ENCODE measurements at places on chromosomes 16 and 17.

DNA sequence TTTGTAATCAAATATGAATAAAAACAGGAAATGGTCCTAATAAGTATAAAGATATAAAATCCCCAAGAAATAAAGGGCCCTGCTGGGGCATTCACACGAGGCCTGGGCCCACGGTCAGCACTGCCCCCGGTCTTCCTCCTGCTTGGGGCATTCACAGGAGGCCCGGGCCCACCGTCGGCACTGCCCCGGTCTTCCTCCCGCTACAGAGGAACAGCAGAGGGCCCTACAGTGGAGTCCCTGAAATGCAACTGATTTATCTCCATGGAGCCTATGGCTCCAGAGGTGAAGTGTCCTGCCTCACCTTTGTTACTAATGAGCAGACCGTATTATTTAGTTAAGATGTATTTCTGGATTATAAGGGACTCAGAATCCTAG lies 46.5 kb downstream of the MAP1LC3B start:
- DNase-seq: no peak

DNA sequence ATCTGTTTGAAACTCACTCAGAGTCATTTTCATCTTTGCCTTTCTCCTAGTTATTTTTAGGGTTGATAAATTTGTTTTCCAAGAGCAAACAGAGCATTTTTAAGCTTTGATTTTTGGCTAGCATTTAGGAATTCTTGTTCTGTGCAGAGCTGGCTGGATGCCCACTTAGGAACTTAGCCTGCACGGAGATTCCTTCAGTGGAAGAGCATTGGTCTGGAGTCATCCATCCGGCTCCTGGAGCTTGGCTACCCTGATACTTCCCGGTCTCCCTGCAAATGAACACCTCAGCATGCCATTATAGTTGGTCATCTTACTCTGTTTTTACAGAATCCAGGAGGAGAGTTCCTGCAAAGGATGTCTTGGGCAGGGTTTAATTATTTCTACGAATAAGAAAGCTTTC lies 57.1 kb downstream of the SPECC1 start:
- no peak for DNase-seq

- DNase-seq: no peak
These were observed 21.7 kb downstream of the MILR1 start for GRCh38 chr17:64470625-64471024.

- DNase-seq: no peak
These were observed 16.8 kb downstream of the SPNS2 start for GRCh38 chr17:4515501-4515900.

DNA sequence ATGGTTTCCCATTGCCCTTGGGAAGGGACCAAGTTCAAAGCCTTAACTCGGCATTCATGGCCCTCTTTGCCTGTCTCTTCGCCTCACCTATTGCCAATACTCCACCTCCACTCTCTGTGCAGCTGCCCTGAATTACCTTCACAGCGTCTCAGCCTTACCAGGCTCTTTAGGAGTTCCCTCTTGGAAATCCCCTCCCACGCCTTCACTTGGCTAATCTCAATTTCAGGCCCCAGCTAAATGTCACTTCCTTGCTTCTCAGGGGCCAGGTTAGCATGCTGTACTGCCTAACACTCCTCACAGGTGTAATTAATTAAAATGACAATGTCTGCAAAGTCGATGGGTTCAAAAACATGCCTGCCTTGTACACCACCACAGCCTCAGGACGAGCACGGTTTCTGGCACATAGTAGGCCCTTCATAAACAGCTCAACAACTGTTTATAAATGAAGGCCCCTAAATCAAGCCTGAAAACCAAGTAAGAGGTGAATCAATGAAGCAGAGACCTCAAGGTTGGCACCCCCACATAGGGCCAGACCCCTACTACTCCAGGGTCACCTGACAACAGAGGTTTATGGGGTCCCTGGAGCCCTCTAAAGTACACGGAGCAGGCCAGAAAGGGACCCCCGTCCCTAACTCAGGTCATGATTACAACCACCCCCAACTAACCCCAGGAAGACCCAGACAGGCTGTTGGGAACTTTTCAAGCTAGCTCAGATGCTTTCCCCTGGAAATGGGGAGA lies 11.2 kb upstream of the EEF2K start:
- DNase-seq: no peak

- no peak for DNase-seq
These were observed 877 bp upstream of the BCL7C start for GRCh38 chr16:30894540-30895368.

DNA sequence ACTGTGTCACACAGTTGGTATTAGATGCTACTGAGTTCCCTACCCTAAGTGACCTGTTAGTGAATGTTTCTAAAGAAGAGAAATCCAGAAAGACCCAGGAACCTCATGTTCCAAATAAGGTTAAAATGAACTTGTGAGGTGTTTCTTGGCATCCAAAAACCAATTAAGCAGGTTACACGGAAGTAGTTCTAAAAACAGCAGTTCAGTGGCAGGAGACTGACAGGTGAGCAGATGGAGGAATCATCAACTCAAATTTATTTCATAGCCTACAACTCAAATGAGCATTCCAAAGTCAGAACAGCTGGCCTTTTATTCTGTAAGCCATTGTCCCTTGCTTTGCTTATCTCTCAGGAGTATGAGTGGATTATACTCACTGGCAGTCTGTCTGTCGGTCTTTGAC lies 188.3 kb downstream of the IRX3 start:
- DNase-seq: peak; percentile 81

GRCh38 chr16:69095193-69095592 lies 10.3 kb upstream of the HAS3 start:
- no peak for DNase-seq

DNA sequence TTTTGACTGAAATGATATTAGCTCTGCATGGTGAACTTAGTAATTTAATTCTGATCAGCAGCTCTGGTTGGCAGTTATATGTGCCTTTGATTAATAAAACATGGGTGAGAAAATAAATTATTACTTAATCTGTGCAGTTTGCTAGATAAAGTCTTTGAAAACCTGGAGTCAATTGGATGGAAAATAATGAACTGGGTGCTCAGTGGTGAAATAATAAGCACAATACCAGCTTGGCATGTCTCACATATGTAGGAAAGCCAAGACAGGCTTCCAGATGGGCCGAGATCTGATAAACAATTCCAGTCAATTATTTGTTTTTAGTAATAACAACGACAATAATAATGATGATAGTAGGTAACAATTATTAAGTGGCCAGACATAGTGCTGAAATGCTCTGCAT lies 326.7 kb downstream of the CDH13 start:
- no peak for DNase-seq

DNA sequence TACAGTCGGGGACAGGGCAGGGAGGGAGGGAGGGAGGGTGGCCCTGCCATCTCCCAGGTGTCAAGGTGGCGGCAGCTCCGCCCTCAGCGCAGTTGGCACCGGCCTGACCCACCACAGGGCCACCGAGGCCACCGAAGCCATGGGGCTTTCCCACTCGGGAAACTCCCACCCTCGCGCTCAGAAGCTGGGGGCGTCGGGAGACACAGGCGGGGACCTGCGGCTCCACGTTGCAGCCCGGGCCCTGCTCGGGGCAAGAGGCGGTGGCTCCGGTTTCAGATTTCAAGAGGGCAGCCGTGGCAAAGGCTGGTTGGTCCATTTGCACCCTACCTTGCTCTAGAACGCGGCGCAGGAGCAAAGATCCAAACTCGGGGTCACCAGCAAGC lies 544 bp downstream of the CYB561 start:
- no peak for DNase-seq

DNA sequence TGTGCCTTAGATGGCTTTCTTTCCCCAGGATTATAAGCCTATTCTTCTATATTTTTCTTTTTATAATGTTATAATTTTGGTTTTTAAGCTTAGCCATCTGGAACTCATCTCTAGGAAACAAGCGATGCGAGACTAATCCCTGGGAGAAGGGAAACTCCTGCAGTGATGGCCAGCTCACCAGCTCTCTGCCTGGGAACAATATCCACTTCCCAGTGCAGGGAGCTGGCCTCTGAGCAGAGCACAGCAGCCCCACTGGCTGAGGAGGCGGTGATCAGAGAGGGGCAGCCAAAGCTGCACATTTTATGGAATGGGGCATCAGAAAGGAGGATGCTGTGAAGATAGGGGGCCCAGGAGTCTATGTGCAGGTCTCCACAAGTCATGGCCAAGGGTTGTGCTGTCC lies 183.3 kb downstream of the LGALS9B start:
- DNase-seq: peak; percentile 74

- no peak for DNase-seq
These were observed 89.2 kb downstream of the MAP2K6 start for GRCh38 chr17:69503711-69504110.

DNA sequence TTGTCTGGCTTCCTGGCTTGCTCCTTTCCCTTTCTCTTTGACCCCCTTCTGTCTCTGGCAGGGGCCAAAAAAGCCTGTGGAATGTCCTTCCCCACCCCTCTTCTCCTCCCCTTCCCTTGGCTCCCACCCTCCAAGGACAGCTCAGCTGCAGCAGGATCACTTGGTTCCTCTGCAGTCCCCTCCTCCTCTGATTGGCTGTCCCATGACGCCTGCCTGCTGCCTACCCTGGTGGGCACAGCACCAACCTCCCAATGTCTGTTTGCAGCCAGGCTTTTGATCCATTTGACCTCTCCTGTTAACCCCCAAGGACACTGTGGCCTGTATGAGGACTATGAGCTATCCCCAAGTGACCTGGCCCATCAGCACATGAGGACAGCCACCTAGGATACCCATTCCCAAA lies 14.8 kb upstream of the MTMR4 start:
- DNase-seq: no peak

DNA sequence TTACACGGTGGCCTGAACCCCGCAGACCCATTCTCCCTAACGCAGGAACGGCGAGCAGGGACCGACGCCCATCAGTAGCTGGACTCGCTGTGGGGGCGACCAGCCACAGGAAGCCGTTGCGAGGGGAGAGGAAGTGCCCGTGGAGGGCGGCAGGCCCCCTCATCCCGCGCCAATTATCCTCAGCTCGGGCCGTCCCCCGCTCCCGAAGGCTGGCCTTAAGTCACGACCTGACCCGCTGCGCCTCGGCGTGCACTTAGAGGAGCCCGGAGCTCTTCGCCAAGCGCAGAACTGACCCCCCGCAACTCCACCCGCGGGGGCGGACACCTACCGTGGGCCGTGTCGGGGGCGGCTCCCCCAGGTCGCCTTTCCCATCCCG lies 401 bp downstream of the ARL16 start:
- no peak for DNase-seq

- DNase-seq: no peak
These were observed 16.0 kb downstream of the MMD start for GRCh38 chr17:55405600-55405999.

GRCh38 chr17:60269417-60269816 lies 119.6 kb downstream of the CA4 start:
- no peak for DNase-seq

- DNase-seq: no peak
These were observed 159.7 kb downstream of the IRX3 start for GRCh38 chr16:54126907-54127306.

DNA sequence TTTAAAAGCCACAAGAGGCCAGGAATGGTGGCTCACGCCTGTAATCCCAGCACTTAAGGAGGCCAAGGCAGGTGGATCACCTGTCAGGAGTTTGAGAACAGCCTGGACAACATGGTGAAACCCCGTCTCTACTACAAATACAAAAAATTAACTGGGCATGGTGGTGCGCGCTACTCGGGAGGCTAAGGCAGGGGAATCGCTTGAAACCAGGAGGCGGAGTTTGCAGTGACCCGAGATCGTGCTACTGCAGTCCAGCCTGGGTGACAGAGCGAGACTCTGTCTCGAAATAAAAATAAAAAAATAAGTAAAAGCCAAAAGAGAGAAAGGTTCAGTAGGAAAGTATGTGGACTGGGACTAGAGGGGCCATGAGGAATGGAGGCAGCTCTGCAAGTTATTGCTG lies 13.1 kb upstream of the ITGAL start:
- no peak for DNase-seq

DNA sequence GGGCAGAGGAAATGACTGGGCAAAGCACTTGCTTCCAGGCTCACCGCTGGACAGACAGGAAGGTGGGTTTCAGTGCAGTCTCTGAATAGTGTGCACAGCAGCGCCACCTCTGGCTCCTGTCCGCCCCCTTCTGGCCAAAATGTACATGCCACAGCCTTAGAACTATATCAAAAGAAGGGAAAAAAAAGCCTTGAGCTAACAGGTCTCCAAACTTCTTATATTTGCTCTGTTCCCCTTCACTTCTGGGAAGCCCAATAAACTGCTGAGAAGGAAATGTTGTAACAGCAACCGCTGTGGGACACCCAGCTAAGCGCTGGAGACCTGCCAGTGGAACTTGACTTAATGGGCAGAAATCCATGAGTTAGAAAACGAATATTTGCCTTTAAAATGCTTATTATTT lies 17.5 kb downstream of the COG7 start:
- peak; percentile 14 for DNase-seq

- DNase-seq: peak; percentile 83
These were observed 2.4 kb upstream of the CACNA1G start for GRCh38 chr17:50558091-50558490.

- DNase-seq: peak; percentile 96
These were observed 31.1 kb downstream of the ADCY7 start for GRCh38 chr16:50297301-50298074.

DNA sequence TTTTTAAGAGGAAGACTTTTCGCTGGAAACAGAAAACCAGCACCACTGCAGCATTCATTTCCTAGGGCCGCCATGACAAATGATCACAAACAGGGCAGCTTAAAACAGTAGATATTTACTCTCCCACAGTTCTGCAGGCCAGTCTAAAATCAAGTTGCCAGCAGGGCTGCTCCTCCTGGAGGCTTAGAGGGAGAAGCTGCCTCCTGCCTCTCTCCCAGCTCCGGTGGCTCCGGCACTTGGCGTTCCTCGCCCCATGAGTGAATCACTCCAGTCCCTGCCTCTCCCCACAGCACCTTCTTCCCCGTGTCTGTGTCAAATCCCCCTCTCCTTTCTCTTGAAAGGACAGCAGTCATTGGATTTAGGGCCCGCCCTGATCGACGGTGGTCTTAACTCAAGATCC lies 72.1 kb downstream of the SOCS1 start:
- DNase-seq: no peak

- no peak for DNase-seq
These were observed 27.6 kb downstream of the MAP3K3 start for GRCh38 chr17:63649813-63650212.

- DNase-seq: no peak
These were observed 4.6 kb downstream of the MGAT5B start for GRCh38 chr17:76872874-76873221.

DNA sequence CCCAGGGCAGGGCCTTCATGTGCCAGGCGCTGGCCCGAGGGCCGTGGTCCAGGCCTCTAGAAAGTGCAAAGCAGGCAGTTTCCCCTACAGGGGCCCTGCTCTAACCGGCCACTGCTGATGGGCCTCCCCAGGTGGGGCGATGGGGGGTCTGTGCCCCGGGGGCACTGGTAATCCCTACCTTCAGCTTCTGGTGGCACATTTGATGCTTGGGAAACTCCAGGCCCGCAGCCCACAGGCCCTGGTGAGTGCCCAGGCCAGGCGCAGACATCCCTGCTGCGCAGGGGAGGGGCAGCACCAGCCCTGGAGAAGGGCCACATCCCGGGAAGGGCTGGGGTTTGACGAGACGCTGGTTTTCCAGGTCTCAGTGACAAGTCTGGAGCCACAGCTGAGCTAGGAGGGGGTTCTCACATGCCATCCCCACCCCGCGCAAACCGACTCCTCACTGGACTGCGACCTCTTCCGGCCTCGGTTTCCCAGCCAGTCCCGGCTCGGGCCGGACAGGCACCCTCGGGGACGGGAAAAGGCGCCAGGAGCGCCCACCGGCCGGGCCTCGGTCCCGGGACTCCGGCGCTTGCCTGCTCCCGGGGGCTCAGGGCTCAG lies 1.6 kb downstream of the DOC2B start:
- no peak for DNase-seq

- no peak for DNase-seq
These were observed 21.8 kb downstream of the NUDT7 start for GRCh38 chr16:77744141-77744540.

GRCh38 chr17:70060415-70060814 lies 14.6 kb upstream of the KCNJ16 start:
- DNase-seq: peak; percentile 66

- DNase-seq: no peak
These were observed 1.2 kb downstream of the ARHGAP17 start for GRCh38 chr16:25013751-25014499.

Measured in NCI-H524 treated with DMSO at 0.1 percent for 48 hours (cell line).